G401 (cell line): ENCODE measurements at places on chromosomes 5 and 9.
A peak's percentile ranks its signal among the peaks of the same experiment; 100 is the strongest.

GRCh38 chr9:83930881-83931280 is 9.6 kb upstream of the KIF27 start:
- DNase-seq = no peak

- no peak for DNase-seq
Measured at GRCh38 chr5:156329171-156329611, 2.2 kb downstream of the SGCD start.

- no peak for DNase-seq
Measured at GRCh38 chr9:111144741-111145140, 106.5 kb upstream of the LPAR1 start.

GRCh38 chr5:122312591-122313406 is 762 bp downstream of the SNCAIP start:
- DNase-seq = peak; percentile 77

GRCh38 chr5:137933491-137933911 is 44.2 kb downstream of the PKD2L2 start:
- peak; percentile 24 for DNase-seq

DNA sequence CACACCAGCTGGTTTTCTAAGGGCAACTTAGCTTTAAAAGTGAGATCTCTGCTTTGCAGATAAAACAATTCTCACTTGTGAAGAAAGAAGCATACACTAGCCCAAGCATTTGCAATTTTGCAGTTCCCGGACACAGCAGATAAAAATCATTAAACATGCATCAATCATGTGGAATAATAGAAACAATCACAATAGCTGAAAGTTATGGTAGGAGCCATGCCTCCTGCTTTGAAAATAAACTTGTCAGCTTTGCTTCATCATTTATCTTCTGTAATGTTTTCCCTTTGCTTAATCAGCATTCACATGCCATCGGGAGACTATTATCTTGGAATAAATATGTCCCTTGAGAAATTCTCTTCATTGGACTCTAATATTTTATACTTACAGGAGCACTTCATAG is 60.3 kb upstream of the DAB2 start:
- DNase-seq = no peak

DNA sequence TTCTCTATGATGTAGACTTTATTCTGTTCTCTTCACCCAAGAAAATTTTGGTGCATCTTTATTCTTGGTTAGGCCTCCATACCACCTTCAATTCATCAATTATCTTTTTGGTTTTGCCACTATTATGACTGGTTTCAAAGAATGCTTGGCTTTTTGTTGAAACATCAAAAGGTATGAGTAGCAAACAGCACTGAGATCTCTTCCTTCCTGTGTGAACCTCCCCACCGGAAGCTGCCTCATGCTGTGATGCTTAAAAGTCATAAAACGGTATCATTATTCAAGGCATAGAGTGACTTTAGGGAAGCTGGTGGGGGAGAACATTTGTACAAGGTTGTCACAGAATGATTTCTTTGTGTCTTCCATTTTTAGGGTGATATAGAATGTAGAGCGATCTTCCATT is 70.6 kb downstream of the IQGAP2 start:
- no peak for DNase-seq

DNA sequence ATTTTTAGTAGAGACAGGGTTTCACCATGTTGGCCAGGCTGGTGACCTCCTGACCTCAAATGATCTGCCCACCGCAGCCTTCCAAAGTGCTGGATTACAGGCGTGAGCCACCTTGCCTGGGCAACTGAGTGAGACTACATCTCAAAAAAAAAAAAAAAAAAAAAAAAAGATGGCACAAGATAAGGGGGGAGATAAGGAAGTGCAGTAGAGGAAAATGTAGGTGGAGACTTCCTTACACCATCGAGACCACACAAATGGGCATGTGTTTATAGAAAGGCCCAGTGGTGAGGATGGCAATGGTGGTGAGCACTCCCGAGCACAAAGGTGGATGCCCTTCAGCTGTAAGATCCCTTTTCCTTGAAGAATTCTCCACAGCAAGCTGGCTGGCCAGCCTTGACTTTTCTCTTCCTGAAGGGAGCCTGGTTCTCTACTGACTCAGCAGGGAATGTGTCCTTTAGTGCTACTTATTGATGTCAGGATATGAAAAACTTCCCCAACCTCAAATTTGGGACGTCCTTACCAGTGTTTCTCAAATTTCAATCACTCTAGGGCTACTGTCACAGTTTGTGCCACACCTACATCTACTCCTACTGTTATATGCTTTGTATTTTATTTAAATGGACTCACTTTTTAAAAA is 28.2 kb downstream of the ERGIC1 start:
- DNase-seq = no peak

- peak; percentile 40 for DNase-seq
Measured at GRCh38 chr5:55159763-55160492, at the start of gene GPX8. Gene GPX8, plus strand, starts transcription at chr5:55160171. Its CDS starts 22 bp downstream, at chr5:55160193.

- DNase-seq = no peak
Measured at GRCh38 chr9:138020120-138020794, 142.7 kb downstream of the CACNA1B start.

GRCh38 chr9:131731644-131732043 is 8.2 kb downstream of the RAPGEF1 start:
- DNase-seq = no peak

- DNase-seq = no peak
Measured at GRCh38 chr9:5895782-5896181, 5.1 kb downstream of the MLANA start.

GRCh38 chr5:175724314-175725275 is 66.7 kb downstream of the HRH2 start:
- no peak for DNase-seq

DNA sequence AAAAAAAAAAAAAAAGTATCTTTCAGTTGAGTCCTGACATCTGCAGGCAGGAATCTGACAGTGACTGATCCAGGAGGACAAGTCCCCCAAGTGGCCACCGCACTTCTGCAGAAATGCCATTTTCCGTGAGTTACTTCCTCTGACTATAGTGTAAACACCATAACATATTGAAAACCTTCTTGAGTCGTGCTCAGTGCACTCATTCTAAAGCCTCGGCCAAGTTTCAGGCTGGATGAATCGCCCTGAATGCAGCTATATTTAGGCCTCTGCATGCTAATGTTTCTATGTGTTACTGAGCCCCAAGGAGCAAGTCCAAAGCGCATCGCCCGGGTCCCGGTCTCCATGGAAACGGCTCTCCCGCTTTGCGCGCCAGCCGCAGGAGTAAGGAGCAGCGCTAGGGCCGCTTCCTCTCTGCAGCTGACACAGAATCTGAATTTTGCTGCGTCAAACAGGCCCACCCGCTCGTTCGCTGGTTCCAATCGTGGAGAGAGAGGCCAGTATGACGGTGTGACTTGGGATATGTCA is 335.4 kb downstream of the MSX2 start:
- DNase-seq = peak; percentile 44
